ENCODE measurements at places on chromosomes 2 and 18. TPM values are rescaled to one million over a fixed set of nuclear protein-coding genes. Genes with fewer than 3 reads are reported as not detected.

- DNase-seq: no peak
These were observed 127.4 kb upstream of the MSH6 start for GRCh38 chr2:47655563-47655880.

- no peak for DNase-seq
These were observed 31.7 kb downstream of the MAP4K3 start for GRCh38 chr2:39405364-39405763.

DNA sequence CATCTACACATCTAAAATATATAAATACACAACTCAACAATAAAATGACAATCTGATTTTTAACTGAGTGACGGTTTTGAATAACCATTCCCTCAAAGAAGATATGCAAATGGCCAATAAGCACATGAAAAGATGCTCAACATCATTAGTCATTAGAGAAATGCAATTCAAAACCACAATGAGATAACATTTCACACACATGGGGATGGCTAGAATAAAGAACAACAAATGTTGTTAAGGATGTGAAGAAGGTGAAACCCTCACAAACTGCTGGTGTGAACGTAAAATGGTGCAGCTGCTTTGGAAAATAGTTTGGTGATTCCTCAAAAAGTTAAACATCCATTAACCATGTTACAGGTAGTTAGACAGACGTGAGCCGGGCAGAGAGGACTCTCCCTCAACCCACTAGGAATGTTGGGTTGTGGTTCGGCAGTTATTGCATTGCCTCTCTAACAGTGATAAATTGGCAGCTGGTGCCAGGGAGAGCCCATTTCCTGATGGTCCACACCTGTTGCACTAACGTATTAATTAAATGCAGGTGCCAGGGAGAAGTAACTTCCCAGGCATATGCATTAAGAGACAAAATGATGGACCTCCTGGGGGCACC is 22.3 kb upstream of the DUSP2 start:
- DNase-seq: no peak

- no peak for DNase-seq
These were observed 28.6 kb upstream of the CTAGE1 start for GRCh38 chr18:22446325-22446724.

DNA sequence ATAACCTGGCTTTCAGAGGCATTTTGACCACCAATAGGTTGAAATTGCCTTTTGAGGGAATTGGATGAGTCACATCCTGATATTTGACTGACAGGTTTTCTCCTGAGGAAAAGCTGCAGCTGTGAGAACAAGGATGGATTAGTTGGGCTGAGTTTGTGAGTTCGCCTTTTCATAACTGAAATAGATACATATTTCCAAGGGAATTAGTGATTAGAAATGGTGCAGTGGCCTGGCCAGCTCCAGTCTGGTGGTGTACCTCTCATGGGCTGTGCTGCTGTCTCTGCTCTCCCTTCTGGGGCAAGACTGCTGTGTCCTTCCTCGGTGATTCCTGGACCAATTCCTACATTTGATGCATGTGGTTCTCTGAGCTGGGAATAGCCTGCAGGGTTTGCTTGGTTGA is 341.3 kb downstream of the TSN start:
- no peak for DNase-seq

DNA sequence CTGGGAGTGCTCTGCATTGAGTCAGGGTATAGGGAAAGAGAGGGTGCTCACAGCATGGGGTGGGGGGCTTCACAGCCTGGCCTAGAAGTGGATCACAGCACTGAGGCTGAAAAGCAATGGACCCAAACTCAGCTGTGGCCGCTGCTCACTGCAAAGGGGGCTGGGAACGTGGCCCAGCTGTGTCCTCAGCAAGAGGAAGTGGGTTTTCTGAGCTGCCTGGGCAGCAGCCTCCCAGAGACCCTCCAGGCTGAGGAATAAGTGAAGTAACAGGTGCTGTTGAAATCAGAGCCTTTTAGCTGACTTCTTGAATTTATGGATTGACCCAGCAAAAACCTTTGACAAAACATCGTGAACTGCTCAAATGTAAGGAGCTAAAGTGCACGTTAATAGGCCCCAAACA is 35.2 kb downstream of the PTGR3 start:
- no peak for DNase-seq

DNA sequence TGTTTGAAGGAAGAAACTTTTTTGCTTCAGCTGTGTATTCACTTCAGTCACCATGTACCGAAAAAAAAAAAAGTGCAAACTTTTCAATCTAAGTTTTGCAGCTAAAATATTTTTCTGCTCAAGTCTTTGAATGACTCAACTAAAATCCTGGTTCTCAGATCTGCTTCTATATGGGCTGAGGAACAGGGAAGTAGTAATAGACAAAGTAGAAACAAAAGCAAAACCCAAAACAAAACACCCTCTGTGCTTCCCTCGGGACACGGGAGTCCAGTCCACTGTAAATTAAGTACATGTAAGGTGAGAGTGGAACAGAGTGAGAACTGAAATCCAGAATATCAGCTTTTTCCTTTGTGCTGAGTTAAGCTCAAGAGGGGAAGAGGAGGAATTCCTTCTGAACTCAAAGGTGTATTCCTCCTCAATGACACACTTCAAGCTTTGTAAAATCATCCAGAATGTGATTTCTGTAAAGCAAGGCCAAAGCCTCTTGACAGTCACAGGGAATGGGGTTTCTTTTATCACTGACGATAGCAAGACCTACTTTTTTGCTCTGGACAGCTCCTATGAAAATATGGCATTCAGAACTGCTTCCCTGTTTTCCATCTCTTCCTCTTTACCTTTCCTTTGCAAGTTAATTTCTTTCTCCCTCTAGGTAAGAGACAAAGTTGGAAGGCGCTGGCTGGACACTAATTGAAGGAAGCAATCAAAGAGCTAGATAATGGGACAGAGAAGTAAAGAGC is 433.5 kb upstream of the MMADHC start:
- no peak for DNase-seq

GRCh38 chr2:96552315-96553175 is 16.0 kb downstream of the ARID5A start:
- no peak for DNase-seq

DNA sequence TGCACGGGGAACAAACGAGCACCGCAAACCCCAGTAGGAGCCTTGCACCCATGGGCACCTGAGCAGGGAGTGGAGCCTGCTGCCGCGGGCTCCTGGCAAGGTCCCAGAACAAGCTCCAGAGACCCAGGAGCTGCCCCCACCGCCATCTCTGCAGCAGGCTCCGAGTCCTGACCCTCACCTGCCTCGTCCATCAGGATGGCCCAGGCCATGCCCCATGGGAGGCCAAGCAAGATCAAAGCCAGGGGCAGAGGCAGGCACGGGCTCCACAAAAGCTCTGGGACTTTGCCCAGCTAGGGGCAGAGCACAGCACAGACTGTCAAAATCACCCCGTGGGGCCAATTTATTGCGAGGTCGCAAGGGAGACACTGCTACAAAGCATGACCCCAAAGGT is 43.6 kb downstream of the GPC1 start:
- no peak for DNase-seq

GRCh38 chr2:200748779-200749178 is 62.9 kb upstream of the BZW1 start:
- DNase-seq: no peak

- no peak for DNase-seq
These were observed 28.0 kb upstream of the PMAIP1 start for GRCh38 chr18:59871711-59872362.

- peak; percentile 43 for DNase-seq
These were observed 65.7 kb upstream of the CNGA3 start for GRCh38 chr2:98280376-98281102.

GRCh38 chr2:102197389-102198137 is 10.7 kb downstream of the IL1RL2 start:
- DNase-seq: no peak

- DNase-seq: peak; percentile 43
These were observed 59.7 kb downstream of the PTH2R start for GRCh38 chr2:208466151-208466919.

- DNase-seq: no peak
These were observed 19.5 kb downstream of the RALBP1 start for GRCh38 chr18:9494778-9495331.

GRCh38 chr2:134703426-134703825 is 15.4 kb downstream of the TMEM163 start:
- no peak for DNase-seq

DNA sequence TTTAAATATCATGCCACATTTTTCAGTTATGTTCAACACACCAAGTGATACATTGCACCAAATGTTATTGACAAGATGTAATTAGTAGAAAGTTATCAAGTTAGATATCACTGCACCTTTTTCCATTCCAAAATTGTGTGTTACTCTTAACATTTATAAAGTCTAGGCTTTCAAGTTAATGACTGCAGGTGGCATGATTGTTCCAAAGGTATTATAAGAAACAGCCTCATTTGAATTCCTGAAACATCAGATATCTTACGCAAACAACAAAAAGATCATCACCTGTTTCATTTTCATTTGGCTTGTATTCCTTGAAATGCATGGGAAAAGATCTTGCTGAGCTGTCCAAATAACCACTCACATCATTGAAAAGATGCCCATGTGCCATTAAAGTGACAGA is 1528.2 kb upstream of the ZEB2 start:
- DNase-seq: no peak

DNA sequence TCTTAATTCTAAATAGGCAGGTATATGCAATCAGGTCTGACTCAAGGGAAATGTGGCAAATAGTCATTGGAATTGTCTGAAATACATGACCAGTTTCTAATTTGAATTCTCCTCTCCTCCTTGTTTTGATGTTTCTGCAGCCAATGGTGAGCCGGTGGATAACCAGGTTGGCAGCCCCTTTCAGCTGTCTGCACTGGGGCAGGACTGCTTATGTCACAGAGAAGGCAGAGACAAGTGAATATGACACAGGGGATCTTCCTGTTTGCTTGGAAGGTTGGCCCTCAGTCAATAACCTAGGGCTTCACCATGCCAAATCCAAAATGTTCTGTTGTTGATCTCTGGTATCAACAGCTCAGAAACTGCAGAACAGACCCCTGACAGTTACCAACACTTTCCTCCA is 12.1 kb downstream of the MYT1L start:
- DNase-seq: no peak

GRCh38 chr2:28390746-28391563 is 1.7 kb upstream of the FOSL2 start:
- peak; percentile 95 for DNase-seq

DNA sequence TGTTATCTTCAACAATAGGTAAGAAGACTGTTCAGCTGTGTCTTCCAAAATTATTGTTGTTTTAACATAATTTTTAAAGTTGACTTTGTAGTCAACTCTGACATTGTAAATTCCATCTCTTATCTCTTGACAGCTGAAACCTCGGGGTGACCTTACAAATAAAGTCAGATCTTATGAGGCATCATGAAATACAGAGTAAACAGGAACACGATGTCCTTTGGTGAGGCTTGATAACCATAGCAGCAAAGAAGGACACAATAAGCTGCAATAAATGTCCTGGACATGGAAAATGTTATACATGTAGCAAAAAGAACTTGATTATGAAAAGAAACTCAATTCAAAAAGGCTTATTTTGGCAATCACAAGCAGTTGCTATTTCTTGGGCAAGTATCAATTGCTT is 618.9 kb upstream of the SLC39A10 start:
- DNase-seq: peak; percentile 2

GRCh38 chr2:239003624-239004273 is 155.9 kb downstream of the TWIST2 start:
- no peak for DNase-seq

- no peak for DNase-seq
These were observed 820.0 kb upstream of the NXPH2 start for GRCh38 chr2:139600166-139600565.

DNA sequence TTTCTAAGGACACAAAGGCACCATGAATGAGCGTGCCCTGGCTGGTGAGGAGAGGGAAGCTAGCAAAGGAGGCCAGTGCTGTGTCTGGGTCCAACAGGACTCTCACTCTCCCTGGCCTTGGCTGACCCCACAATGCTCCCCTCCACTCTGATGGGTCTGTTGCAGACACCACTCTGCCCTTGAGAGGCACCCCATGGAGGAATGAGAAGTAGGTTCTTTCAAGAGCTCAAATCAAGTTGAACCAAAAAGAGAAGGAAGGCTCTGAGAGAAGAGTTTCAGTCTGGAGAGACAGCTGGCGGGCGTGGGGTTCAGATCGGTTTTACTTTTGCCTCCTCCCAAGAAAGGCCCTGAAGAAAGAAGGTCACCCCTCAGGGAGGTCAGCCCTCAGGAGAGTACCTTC is 18.4 kb downstream of the TMEM247 start:
- no peak for DNase-seq

- DNase-seq: no peak
These were observed 56.2 kb downstream of the AQP4 start for GRCh38 chr18:26809346-26809745.

- DNase-seq: peak; percentile 57
These were observed 20.2 kb downstream of the IL18RAP start for GRCh38 chr2:102442967-102443828.

- no peak for DNase-seq
These were observed 16.4 kb downstream of the POU3F3 start for GRCh38 chr2:104870100-104870975.

GRCh38 chr2:128446874-128447537 is 128.3 kb upstream of the HS6ST1 start:
- no peak for DNase-seq

- DNase-seq: no peak
These were observed 633.9 kb upstream of the LRRTM1 start for GRCh38 chr2:80938463-80938862.

- no peak for DNase-seq
These were observed 38.5 kb downstream of the MREG start for GRCh38 chr2:215974700-215975429.

GRCh38 chr2:134738141-134738870 is 19.5 kb upstream of the TMEM163 start:
- no peak for DNase-seq

DNA sequence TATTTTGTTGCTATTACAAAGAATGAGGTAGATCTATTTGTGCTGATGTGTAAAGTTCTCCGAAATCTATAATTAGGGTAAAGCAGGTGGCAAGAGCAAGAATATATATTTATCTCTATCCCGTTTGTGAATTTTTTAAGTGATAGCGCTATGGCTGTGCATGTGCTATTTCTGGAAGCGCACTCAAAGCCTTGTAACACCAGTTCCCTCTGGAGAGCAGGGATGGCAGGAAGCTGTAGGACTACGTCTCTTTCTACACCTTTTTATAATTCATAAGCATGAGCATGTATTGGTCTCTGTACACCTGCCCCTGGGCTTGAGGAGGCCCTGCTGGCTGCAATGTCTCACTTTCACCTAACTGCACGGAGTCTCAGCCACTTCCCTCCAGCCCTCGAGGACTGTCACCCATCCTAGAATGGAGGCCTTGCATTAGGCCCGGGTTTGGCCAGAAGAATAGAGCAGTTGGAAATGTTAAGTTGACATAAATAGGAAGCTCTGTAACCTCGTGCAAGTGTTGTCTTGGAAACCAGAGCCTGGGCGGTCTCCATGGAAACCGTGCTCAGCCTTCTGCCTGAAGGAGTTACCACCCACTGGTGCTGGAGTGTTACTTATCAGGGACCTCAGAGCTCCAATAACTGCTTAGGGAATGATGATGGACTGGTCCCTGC is 20.9 kb downstream of the ITM2C start:
- DNase-seq: peak; percentile 89

The STAMBP gene
- 29.6 TPM for total RNA-seq

The CAPN14 gene
- total RNA-seq: 0.96 TPM

The MFF gene
- 94.6 TPM for total RNA-seq

The HMSD gene
- 2.4 TPM for total RNA-seq

The COQ10B gene
- 41.7 TPM for total RNA-seq

The POTEE gene
- 0.72 TPM for total RNA-seq

The ICOS gene
- 1.7 TPM for total RNA-seq

The CFAP221 gene
- 20.7 TPM for total RNA-seq

The FHOD3 gene
- total RNA-seq: 59.7 TPM

The ZNF521 gene
- total RNA-seq: 50.6 TPM

The LOXL3 gene
- total RNA-seq: 68.1 TPM

The FBXO36 gene
- total RNA-seq: 0.72 TPM

The SP5 gene
- total RNA-seq: 3.9 TPM

The AFG3L2 gene
- 35.2 TPM for total RNA-seq

The DLX2 gene
- total RNA-seq: 0.96 TPM
